Stimulated activated CD4-positive, alpha-beta T cell treated with anti-CD3 and anti-CD28 coated beads, Interleukin-1b, Interleukin-23, amount 100 ng/mL, for 1 hour (primary cell): ENCODE measurements at places on chromosomes 12 and 14.

GRCh38 chr14:21185491-21185890, 29.6 kb upstream of the OR5AU1 start:
- DNase-seq, result no peak

DNA sequence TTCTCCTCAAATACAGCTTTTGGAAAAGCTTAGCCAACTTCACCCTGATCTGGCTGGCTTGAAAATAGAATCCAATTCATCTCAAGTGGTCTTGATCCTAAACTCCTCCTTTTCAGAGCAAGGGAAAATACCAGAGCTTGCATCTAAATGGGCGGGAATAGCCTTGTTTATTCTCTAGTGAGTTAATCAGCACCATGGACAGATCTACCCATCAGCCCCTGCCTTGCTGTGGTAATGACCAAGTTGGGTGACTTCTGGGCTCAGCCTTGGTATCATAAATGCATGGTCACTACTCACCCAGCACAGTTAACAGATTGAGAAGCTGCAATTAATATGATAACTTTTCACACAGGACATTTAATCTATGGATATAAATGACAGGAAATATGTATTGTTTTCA, 196.6 kb downstream of the GLT1D1 start:
- no peak for DNase-seq

- no peak for DNase-seq
Measured at GRCh38 chr12:124556896-124557501, 10.4 kb downstream of the NCOR2 start.

DNA sequence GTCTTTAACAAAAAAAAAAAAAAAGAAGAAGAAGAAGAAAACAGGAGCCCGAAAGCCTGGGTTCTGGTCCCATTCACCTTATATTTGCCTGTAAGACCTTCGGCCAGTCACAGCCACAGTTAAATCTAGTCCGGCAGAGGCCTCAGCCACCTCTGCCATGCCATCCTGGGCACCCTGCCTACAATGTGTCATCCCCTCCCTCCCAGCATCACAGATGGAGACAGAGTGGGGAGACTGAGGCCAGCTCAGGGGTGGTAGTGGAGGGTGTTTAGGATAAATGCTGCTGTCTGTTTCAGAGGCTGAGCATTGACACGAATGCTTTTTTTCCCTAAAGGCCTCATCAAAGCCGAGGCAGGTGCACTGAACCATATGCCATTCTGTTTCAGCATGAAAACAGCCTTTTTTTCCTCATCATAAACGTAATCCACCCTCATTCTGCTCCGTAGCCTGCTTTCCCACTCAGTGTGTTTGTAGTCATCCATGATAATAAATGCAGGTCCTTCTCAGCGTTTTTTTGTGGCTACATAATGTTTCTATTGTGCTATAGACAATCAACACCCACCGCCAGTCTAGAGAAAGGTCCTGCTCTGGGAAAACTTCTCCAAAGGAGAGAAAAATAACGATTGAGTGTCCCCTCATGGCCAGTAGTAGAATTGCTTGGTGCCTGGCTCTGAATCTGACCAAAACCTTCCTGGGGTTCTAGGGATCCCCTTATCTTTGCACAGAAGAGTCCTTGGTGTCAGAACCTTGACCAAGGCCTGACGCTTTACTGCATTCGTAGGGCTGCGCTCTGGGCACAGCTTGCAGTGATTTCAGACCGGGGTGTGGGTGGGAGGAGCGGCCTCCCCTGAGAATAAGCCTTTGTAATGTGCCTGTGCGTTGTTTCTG, 41.1 kb upstream of the TSPAN9 start:
- no peak for DNase-seq

DNA sequence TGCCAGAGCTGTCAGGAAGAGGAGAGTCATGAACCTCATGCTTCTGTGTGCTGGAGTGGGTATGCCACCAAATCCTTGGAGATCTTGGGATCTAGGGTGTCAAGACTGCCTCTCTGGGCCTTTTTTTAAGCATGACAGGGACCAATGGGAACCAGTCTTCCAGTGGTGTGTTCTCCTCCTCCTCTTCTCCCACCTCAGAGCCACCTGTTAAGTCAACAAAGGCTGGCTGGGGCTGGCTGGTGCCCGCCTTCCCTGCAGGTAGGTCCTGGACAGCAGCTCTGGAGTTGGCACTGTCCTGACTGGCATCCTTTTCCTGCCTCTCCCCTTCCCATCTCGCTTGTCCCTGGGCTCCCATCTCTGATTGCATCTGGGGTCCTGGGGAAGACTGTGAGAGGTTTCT, at the start of gene DCD:
Gene DCD (minus strand): TSS at position 101 of the 400 bp plus-strand sequence. CDS start 62 bp downstream, at position 39.
- DNase-seq, result no peak

GRCh38 chr12:53564941-53565340, 57.7 kb upstream of the NPFF start:
- DNase-seq, result no peak

DNA sequence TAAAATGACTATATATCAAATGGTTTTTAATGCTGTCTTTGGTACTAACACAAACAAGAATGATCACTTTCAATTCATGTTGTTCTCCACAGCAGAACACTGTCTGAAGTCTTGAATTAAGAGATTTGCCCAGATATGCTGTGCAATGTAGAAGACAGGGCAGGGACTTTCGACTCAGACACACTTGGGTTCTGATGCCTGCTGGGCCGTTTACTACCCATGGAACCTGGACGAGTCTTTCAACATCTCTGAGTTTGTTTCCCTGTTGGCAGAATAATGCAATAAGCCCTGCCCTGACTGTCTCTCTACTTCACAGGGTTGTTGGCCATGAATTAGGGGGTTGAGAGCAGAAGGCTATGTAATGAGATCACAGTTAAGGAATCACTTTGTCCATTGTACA, 162.6 kb upstream of the TMPO start:
- no peak for DNase-seq

DNA sequence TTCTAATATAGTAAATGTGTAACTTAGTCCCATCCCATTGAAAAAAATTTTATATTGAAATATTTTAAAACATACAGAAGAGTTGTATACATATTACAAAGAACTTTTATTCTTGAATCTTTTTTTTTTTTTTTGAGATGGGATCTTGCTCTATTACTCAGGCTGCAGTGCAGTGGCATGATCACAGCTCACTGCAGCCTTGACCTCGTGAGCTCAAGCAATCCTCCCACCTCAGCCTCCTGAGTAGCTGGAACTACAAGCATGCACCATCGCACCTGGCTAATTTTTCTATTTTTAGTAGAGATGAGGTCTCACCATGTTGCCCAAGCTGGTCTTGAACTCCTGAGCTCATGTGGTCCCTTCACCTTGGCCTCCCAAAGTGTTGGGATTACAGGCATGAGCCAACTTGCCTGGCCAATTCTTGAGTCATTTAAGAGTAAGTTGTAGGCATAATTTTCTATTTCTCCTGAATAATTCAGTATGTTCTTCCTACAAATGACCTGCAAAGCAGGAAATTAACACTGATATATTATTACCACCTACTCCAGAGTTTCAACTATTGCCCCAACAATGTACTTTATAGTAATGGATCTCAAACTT, 153.0 kb upstream of the BMP4 start:
- no peak for DNase-seq

DNA sequence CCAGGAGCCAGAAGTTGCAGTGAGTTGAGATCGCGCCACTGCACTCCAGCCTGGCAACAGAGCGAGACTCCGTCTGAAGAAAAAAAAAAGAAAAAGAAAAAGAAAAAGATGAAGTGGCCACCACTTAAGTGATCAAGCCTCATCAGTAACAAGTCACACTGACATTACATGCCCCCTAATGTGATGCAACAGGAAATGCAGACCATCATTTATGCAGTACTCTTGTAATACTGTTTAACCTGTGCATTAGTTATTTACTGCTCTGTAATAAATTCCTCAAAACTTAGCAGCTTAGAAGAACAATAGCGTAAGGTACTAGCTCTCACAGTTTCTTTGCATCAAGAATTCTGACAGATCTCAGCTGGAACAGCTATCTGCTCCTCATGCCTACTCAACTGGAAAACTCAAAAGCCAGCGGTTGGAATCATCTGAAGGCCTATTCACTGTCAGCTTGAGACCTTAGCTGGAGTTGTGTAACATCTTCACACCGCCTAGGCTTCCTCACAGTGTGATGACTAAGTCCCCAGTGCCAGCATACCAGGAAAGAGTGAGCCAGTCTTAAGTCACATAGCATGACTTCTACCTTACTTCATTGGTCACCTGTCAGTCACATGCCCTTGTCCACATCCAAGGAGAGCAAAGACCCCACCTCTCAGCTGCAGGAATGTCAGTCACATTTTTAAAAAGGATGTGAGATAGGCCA, 31.5 kb downstream of the EPS8 start:
- no peak for DNase-seq

DNA sequence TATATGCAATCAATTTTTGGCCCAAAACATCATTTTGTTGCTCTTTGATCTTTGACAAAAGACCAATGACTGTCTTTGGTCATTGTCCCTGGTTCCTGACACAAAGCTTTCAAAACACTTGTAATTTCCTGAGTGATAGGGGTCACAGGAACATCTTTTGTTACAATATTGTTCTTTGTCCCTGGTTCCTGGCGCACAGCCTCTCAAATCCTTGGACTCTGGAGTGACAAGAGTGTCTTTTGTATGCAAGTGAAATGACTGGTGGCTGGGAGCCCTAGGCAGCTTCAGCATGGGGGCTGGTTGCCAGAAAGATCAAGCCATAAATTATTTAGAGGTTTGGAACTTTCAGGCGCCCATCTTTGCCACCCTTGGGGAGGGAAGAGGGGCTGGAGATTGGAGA, 53.9 kb downstream of the DNAH10 start:
- no peak for DNase-seq

- no peak for DNase-seq
Measured at GRCh38 chr12:26126340-26127284, 1.8 kb upstream of the BHLHE41 start.

DNA sequence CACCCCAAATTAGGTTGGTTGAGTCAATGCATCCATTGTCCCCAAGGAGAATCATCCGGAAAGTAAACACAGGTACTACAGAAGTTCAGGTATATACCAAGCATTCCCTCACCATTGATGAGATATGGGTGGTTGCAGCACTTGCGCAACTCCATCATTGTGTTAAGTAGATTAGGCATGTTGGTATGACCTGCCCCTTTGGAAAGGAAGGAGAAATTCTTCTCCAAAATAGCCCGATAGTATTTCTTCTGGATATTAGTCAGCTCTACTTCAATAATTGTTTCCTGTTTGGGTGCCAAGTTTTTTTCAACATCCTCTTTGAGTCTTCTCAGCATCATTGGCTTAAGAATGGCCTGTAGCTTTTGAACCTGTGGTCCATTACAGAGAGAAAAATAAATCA, 21.3 kb upstream of the SUPT16H start:
- no peak for DNase-seq
